ENCODE measurements at places on chromosomes 7 and 10.

DNA sequence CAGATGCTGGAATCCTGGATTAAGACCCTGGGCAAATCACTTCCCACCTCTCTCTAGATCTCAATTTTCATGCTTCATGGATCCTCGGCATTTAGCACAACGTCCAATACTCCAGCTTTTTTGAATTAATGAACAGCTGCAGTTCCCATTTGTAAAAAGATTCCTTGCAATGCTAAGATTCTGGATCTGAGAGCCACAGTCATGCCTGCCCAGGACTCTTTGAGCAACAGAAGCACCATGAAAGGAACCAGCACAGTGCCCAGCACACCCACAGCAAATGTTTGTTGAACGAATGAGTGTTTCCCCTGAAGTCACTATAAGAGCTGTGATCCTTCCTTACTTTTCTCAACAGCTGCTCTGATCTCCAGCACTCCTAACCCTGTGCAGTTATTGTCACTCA is 20.8 kb upstream of the DDIT4 start:
- no peak for DNase-seq

DNA sequence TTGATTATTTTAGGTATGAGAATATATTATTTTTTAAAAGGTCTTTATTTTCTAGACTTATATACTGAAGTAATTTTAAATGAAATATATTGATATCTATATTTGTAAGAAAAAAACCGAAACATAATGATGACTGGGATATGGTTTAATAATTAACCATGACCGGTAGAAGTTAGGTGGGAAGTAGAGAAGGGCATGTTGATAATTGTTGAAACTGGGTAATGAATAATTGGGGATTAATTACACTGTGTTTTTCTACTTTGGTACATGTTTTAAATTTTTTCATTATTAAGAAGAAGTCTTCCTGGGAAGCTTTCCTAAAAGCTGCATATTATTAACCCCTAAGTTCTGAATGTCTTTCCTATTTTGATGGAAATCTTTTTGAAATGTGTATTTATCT is 16.3 kb downstream of the TSPAN12 start:
- DNase-seq, result no peak

DNA sequence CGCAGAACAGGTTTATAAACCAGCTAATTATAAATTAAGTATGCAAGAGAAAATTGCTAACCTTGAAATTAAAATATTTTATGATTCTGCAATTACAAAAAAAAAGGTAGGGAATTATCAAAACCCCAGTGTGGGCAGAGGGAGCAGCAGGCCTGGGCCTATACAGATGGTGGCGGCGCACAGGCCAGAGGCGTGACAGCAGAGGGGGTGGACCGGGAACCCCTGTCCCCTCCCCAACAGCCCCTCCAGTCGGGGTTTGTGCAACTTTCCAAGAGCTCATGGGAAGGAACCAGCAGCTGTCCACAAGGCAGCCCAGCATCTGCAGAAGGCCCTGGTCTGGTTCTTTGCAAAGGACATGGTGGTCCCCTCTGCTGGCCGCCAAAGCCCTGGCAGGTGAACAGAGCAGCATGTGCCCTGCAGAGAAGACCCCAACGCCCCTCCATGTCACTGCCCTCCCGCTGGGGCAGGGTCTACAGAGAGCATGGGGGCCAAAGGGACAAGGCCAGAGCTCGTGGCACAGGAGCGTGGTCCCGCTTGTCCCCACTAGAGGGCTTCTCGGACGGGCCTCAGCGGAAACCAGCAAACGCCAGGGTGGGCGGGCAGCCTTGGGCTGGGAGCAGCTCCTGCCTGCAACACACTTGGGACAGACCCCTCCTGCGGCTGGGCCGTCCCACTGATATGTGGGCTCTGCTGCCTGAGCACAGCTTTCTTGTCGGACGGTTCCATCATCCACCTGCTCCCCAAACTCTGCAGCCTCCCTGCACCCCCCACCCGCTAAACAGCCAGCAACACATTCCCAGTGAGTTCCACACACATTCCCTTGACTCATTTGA is 75.1 kb downstream of the EBF3 start:
- DNase-seq, result no peak

GRCh38 chr10:20768843-20769242 is 128.3 kb downstream of the NEBL start:
- no peak for DNase-seq

GRCh38 chr10:48762064-48763042 is 77.7 kb downstream of the WDFY4 start:
- DNase-seq, result no peak

GRCh38 chr7:92259610-92260247 is 14.0 kb downstream of the ANKIB1 start:
- DNase-seq, result no peak

- no peak for DNase-seq
Observed at GRCh38 chr10:58140054-58140453, 127.6 kb downstream of the IPMK start.

- DNase-seq, result no peak
Observed at GRCh38 chr10:123096452-123096851, 39.3 kb upstream of the HMX3 start.

- DNase-seq, result no peak
Observed at GRCh38 chr7:9231630-9232121, 798.3 kb downstream of the NXPH1 start.

DNA sequence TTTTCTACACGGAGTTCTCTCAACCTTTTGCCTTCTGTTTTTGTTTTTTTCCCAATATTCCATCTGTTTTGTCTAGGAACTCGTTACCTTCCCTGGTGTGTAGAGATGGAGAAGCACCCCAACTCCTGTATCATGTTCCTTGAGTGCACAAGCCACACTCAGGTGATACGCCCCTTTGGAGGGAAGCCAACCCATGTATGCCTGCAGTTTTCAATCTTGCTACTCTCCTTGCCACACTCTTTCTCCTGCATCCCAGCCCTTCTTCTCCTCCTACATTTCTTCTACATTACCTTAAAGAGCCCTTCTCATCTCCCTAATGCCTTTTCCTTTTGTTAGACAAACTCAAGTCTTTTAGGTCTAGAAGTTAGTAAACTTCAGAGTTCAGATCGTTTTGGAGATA is 10.2 kb upstream of the SP4 start:
- DNase-seq, result no peak

- DNase-seq, result no peak
Observed at GRCh38 chr10:110017052-110017451, 9.3 kb downstream of the ADD3 start.

DNA sequence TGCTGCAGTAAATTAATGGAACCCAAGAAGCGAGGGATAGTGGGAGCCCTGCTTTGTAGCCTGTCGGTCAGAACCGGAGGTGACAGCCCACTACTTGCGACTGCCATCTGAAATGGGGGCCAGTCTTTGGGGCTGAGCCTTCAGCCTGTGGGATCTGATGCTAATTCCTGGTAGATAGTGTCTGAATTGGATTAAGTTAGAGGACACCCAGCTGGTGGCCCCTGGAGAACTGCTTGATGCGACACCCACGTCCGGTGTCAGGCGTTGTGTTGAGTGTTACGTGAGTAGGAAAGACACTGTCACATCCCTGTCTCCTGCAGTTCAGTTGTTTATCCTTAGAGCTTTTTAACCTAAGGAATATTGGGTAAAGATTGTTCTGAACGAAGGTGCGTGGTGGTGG is 5.0 kb downstream of the EIF3B start:
- no peak for DNase-seq

DNA sequence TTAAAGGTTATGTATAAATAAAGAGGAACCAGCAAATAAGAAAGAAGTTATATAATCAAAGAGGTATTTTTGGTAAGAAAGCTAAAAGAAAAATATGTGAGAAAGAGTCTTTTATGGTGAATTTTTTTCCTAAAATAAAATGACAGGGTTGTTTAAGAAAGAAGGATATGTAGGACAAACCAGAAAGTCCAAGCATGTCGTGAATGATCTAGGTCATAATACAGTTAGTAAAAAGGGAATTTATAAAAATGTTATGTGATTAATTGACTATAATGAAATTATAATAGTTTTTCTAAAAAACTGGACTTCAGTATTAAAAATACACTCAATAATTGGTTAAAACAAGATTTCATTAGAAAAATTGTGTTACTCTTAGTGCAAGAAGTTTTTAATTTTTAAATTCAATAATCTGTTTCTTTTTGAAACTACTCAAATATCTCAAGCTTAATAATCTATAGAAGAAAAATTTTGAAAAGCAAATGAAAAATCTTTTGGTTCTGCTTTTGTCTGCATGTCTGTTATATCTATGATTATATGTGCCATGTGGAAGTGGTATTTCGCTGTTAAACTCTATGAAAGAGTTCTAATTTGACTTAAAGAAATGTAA is 23.3 kb downstream of the AVL9 start:
- no peak for DNase-seq

DNA sequence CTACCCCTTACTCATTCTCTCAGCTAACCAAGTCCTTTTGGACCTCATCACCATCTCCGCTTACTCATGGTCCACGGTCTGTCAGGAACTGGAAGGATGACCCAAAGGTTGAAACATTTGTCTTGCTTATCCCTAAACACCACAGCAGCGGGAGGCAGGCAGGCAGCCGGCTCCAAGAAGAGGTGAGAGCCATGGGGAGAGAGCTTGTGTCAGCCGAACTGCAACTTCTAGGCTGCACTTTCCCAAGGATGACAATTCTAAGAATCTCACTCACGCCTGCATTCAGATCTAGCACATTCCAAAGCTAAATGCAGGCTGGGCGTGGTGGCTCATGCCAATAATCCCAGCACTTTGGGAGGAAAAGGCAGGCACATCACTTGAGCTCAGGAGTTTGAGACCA is 86.0 kb downstream of the SPDYE5 start:
- no peak for DNase-seq

DNA sequence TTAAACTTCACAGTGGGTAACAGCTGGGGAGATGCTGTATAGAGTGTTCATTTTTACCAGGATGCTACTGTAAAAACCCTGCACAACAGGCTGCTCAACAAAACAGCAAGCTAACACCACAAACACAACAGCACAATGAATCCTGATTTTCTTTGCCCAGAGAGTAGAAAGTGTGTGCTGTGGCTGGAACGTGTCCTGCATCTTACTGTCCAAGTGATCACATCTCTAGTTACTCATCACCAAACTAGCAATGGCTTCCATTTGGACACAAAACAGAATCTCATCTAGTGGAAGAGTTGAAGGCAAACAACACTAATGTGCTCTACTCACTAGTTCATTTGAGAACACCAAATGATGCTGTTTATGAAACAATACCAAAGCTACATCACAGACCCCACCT is 121.2 kb downstream of the SLC25A13 start:
- DNase-seq, result no peak

DNA sequence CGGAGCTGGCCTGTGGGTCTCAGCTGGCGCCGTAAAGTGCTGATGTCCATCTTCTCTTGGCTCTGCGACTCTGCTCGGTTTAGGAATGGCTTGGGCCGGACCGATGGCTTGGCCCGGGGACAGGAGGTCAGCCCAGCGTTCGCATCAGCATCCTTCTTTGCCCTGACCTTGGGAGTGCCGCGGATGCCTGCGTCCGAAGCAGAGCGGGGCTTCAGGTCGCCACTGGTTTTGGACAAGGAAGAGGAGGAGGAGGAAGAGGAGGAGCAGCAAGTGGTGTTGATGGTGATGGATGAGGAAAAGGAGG is 109.3 kb downstream of the NEURL1 start:
- no peak for DNase-seq

- no peak for DNase-seq
Observed at GRCh38 chr10:18264466-18265050, 124.3 kb downstream of the CACNB2 start.

DNA sequence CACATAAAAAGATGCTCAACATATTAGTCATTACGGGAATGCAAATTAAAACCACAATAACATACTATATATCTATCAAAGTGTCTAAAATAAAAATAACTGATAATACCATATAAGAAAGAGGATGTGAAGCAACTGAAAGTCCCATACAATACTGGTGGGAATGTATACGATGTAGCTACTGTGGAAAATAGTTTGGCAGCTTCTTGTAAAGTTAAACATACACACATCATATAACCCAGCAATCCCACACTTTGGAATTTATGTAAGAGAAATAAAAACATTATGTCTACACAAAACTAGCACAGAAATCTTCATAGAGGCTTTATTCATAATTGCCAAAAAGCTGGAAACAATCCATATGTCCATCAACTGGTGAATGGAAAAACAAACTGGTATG is 10.5 kb upstream of the COMMD3 start:
- no peak for DNase-seq

DNA sequence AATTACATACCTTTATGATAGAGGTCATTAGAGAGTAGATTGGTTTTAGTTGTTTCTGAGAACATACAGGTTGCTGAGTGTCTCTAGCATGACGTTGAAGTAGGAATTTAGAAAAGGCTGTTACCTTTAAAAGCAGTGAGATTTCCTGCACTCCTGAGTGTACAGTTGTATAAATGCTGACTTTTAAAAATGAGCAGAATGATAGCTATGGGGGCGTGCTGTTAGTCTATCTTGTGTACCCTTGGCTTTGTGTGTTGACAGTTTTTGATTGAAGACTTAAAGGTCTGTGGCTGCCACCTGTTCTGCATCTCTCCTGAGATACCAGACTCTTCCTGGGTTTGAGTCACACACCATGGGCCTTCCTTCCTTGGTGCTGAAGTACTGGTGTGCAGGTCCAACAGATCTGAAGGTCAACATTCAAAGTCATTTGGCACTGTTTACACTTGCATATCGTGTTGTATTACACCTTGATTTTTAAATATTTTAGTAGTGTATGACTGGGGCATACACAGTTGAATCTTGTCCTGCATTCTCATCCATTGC is 23.8 kb downstream of the DNAJB6 start:
- no peak for DNase-seq

DNA sequence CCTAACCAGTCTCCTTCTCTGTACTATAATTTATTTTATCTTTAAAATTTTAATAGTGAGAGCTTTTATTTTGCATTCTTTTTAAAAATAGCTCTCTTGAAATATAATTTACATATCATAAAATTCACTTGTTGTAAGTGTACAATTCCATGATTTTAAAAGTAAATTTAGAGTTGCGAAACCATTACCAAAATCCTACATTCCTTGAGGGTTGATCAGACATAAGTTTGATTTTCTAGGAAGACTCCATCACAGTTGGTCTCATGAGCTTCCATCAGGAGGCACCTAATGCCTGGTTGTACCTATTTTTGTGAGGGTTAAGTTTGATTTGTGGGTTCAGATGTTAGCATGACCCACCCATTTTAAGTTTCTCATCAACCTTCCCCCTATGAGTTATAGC is 108.1 kb downstream of the BMPER start:
- DNase-seq, result no peak

DNA sequence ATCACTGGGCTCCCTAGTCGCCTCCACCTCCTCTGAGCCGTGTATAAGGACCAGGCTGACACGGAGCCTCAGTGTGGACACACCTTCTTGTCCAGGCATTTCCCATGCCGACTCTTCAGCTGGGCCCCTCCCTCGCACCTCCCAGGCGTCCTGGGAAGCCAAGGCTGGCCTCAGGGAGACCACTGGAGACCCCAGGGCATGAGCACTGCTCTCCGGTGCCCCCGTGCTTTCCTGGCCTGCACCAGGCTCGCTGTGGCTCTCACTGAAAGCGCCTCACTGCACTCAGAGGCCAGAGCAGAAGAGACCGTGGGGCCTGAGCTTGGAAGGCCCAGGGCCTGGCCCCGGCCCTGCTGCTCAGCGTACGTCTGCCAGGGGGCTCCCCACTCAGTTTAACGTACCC is 31.4 kb downstream of the LRRC27 start:
- DNase-seq, result no peak
